ENCODE measurements at places on chromosomes 7 and 10.
A peak's percentile ranks its signal among the peaks of the same experiment; 100 is the strongest.

DNA sequence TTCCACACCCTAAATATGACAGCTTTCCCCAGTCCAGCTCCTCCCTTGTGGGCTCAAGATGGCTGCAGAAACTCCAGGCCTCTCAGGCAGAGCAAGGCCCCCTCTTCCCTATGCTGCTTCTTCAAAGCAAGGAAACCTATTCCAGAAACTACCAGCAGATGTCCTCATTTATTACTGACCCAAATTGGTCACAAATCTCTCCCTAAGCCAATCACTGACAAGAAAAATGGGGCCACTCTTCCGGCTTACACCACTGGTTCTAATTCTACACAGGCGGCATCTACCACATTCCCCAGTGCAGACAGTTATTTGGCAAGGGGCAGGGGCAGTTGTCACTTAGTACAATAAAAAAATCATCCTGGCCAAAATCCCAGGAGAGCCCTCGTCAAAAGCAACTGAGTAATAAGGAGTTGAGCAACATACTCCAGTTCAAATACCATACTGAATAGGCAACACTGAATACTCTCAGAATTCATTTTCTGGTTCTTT is 150.4 kb downstream of the SFMBT2 start:
- peak; percentile 97 for ATAC-seq

DNA sequence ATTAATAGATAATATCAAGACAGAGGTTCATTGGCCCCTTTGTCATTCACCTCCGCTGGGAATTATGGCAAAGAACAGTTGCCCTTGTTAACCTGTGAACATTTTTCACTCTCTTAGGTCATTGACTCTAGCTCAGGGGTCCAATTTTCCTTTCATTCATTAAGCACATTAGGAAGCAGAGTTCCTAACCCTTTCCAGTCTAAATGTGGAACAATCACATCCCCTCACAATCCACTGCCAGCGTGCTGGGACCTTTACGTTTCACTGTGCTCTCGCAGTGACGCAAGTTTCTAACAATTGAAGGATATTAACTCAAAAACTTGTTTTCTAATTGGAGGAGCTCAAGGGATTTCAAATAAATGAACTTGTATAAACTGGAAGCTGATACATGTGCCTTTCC is 79.3 kb upstream of the MEOX2 start:
- peak; percentile 44 for ATAC-seq

- no peak for ATAC-seq
Measured at GRCh38 chr7:159119851-159120539, 24.7 kb downstream of the VIPR2 start.

- ATAC-seq: no peak
Measured at GRCh38 chr7:109834851-109835250, 1256.1 kb upstream of the LRRN3 start.

DNA sequence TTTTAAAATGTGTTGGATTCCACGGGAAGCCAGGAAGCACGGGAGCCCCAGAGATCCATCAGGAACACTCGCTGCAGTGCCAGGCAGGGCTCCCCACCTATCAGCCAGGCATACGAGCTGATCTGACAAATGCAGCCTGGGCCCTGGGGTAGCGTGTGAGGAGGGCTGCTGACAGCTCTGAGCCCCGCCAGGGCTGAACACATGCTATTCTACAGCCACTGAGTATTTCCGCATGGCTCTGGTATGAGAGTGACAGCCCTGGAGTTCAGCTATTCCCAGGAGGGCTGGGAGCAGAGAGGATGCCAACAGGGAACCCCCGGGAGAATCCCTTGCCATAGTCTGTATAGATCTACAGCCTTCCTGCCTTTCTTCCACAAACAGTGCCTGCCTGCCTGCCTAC is 237.3 kb upstream of the ZMIZ1 start:
- no peak for ATAC-seq

GRCh38 chr10:63256009-63256773 is 123.1 kb downstream of the NRBF2 start:
- peak; percentile 81 for ATAC-seq

DNA sequence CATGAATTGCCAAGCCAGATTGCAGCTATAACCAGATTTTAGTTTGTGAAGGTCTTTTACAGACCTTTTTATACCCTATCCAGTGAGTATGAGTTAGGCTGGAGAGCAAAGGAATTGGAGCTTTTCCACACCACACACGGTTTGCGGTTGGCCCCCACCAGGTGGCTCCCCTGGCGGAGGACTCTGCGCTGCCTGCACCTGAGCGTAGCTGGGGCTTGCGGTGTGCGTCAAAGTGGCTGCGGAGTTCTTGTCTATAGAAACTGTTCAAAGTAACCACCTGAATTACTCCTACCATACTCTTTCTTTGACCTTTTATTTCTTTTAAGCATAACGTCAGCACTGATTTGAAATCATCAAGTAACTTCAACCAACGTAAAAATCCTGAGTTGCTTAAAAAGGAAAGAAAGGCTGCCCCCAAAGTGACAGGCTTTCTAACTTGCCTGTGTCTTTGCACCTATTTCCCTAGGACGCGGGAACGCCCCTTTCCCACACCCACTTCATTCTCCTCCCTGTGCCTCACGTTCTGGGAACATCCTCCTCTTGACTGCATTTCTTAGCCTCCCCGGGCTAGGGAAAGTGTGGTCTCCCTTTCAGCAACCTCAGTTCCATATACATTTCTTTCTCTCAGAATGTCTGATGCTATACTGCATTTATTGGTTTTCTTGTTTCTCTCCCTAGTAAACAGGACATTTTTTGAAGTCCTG is 47.6 kb upstream of the TMEM72 start:
- ATAC-seq: no peak

DNA sequence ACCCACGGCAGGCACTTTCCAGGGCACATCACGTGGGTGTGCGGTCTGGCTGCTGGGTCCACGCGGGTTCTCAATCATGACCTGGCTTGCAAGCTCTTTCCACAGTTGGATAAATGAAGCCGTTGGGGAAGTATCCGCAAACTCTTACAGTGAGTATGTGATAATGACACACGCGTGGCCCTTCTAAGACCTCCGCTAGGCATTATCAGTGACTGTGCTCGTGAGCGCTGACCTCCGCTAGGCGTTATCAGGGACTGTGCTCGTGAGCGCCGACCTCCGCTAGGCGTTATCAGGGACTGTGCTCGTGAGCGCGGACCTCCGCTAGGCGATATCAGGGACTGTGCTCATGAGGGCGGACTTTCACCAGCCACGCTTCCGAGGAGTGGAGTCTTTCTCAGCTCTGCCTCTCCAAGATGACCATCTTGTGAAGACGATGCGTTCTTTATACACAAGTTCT is 107.0 kb downstream of the WDR37 start:
- ATAC-seq: no peak

DNA sequence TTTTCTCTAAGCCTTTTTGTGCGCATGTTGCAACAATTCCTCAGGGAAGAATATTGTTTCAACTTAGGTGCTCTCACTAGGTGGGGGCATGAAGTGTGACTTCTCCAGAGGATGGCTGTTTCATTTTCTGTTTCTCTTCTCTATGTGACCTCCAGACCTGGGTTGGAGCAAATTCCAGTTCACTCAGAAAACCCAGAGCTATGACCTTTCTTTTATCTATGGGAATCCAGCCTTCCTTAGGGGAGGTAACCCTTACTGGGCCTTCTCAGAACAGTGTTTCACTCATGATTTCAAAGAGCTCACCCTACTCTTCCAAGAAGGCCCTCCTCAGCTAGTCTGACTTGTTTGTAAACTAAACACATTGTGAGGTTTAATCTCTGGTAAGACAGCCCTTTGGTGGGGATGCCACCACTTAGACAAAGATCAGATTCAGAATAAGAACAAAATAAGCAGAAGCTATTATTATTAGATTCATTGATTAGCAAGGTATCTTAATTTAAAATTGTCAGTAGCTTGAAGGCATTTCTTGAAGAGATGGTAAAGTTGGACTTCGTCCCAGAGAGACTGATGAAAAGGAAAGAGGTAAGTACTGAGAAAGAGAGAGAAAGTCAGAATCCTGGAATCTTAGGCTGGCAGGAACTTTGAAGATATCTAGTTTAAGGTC is 16.6 kb upstream of the TAS2R60 start:
- no peak for ATAC-seq

DNA sequence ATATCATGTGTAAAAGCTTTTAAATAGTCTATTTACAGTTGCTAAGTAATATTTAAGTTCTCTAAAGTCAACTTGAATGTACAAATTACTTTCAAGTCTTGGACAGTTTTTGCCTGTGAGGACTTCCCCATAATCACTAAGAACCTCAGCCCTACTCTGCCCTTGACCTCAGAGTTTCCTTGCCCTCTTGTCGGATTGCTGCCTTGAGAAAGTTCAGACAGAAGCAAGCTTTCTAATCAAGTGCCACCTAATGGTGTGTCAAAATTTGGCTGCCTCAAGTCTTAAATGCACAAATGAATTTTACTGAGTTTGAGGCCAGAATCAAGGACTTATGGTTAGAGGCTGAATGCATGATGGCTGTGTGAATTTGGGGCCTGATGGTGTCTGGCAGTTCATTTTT is 88.3 kb upstream of the KAT6B start:
- ATAC-seq: no peak

GRCh38 chr7:106345421-106346166 is 60.8 kb upstream of the NAMPT start:
- ATAC-seq: no peak

DNA sequence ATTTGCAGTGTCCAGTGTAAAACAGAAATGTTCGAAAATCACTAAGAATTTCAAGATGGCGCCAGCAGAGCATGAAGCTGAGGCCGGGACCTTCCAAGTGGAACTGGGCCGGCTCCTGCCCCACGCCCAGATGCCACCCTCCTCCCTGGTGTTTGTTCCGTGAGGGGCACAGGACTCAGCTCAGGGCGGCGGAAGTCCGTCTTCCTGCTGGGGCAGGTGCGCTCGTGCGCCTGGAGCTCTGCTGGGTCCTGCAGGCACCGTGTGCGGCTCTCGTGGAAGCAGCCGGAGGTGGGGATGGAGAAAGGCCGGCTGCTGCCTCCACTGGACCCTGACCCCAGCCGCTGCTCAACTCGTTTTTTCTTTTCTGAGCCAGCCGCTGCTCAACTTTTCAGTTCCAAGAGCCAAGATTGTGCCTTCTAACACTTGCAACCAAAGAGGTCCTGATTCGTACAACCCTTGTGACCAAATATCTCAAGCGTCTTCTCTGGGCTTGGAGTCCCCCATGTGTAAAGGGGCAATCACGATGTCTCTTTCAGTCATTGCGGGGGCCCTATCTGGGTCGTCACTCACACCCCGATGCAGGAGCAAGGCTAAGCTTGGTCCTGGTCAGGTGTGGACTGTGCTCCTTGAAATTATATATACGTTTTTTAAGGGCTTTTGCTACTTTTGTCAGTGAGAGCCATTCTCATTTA is 334.4 kb downstream of the ADARB2 start:
- no peak for ATAC-seq

DNA sequence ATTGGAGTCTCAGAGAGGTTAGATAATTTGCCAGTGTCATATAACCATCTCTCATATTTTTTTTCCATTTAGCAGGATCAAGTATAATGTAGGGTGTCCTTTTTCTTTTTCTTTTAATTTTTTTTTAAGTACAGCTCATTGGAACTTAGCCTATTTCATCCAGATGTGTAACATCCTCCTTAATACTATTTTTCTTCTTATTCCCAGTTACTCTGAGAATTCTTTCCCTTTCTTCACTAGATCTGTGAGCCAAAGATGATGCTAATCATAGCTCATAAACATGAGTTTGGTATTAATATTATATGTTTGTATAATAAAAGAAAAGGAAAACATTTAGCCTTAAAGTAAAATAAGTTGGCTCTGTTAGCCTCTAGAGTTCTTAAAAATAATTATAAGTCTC is 32.8 kb downstream of the PPP1R9A start:
- no peak for ATAC-seq

- ATAC-seq: no peak
Measured at GRCh38 chr10:78750418-78750817, 318.3 kb upstream of the ZMIZ1 start.

- no peak for ATAC-seq
Measured at GRCh38 chr7:44636041-44636584, 29.7 kb downstream of the OGDH start.

- ATAC-seq: no peak
Measured at GRCh38 chr10:44513591-44513990, 128.7 kb upstream of the CXCL12 start.

GRCh38 chr7:107995184-107996071 is 7.5 kb downstream of the LAMB1 start:
- peak; percentile 67 for ATAC-seq

- ATAC-seq: no peak
Measured at GRCh38 chr7:46134385-46134784, 213.3 kb upstream of the IGFBP3 start.

DNA sequence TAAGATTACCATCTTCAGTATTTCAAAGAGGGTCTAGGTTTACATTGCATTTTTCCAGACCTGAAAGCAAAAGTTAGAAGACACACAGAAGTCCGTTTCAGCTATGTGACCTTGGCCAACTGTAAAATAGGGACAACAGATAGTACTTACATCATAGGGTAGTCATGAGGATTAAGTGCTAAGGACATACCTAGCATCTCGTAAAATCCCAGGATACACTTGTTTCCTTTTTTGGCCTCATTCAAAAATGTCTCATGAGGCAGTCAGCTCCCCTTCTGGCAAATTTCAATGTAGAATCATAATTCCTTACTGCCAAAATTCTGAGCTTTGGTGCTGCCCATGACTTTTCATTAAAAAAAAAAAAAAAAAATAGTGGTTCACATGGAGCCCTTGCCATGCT is 6.4 kb upstream of the DUSP5 start:
- no peak for ATAC-seq

- ATAC-seq: no peak
Measured at GRCh38 chr10:61503051-61503450, 49.9 kb upstream of the TMEM26 start.

- ATAC-seq: no peak
Measured at GRCh38 chr7:11751807-11752389, 80.1 kb downstream of the THSD7A start.

GRCh38 chr10:129887986-129888783 is 75.9 kb downstream of the EBF3 start:
- no peak for ATAC-seq

DNA sequence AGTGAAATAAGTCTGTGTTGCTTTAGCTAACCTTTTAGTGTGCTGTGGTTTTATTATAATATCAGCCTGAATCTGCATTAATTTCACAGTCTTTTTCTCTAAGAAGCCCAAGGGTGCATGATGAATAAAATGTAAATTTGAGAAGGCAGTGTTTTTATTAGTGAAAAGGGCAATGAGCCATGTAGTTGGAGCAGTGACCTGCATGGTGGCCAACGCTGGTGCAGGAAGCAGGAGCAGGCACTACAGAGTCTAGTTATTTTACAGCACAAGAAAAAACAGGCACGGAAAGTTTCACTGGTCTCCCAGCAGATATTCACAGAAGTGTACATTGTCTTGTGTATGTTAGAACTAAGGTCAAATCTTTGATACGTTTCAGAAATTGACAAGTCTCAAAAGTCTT is 247.8 kb downstream of the CELF2 start:
- no peak for ATAC-seq

DNA sequence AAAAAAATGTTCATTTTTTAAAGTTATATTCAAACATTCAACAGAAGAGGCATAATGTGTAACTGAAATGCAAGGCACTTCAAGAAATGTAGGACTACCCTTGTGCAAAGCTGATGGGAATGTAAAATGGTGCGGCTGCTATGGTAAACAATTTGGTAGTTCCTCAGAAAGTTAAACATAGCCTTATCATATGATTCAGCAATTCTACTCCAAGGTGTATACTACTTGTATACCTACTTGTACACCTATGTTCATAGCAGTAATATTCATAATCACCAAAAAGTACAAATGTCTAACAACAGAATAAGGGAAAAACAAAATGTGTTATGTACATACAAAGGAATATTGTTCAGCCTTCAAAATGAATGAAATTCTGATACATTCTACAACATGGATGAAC is 37.3 kb downstream of the TET1 start:
- ATAC-seq: no peak

Measured in gastroesophageal sphincter (tissue), 4 donors.